ENCODE measurements at places on chromosomes 3 and 15.

DNA sequence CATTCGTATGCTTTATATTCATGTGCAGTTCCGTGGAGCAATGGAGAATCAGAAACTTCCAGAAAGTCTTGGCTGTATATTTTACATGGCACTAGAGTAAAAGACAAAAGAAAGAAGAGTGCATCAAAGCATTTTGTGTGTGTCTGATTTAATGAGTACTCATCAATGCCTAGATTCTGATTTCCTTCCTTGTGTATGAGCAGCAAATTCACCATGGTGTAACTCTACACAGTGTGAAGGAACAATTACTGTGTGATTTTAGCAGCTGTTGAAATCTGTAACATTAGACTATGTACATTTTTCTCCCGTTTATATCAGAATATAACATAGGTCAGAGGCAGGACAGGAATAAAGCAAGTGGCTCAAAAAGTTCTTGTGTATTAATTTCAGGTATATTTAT, 102.0 kb upstream of the TSC22D2 start:
- no peak for DNase-seq

- DNase-seq, result no peak
These were observed 138.9 kb downstream of the ZIC4 start for GRCh38 chr3:147267434-147267833.

GRCh38 chr15:39433376-39433775, 147.5 kb upstream of the THBS1 start:
- DNase-seq, result no peak

GRCh38 chr3:69460034-69460433, 74.1 kb upstream of the FRMD4B start:
- DNase-seq, result no peak

GRCh38 chr15:26721232-26721967, 51.5 kb downstream of the GABRB3 start:
- no peak for DNase-seq

All from NCI-H82 (cell line).